ENCODE measurements at places on chromosomes 13 and 19. TPM values are rescaled to one million over a fixed set of nuclear protein-coding genes. Genes with fewer than 3 reads are reported as not detected.
A peak's percentile ranks its signal among the peaks of the same experiment; 100 is the strongest.

GRCh38 chr13:97212004-97212403, 10.1 kb upstream of the MBNL2 start:
- no peak for DNase-seq

- DNase-seq, result no peak
These were observed 1.7 kb upstream of the KLK13 start for GRCh38 chr19:51066393-51067186.

DNA sequence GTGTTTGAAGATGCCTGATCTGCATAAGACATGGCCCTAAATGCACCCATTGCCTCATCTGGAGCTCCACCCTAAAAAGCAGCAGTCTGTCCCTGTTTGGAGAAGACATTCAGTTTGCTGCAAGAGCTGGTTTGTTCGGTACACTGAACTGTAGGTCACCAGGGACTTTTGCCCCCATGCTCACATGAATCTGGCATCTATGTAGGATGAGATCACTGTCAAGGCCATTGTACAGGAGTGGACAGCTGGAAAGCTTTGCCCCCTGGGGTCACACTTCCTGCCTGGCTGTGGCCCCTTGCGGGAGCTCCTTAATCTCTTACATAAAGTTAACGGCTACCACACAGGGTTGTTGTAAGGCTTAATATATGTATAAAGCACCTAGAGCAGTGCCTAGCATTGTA, 73.0 kb downstream of the IPO5 start:
- DNase-seq, result no peak

DNA sequence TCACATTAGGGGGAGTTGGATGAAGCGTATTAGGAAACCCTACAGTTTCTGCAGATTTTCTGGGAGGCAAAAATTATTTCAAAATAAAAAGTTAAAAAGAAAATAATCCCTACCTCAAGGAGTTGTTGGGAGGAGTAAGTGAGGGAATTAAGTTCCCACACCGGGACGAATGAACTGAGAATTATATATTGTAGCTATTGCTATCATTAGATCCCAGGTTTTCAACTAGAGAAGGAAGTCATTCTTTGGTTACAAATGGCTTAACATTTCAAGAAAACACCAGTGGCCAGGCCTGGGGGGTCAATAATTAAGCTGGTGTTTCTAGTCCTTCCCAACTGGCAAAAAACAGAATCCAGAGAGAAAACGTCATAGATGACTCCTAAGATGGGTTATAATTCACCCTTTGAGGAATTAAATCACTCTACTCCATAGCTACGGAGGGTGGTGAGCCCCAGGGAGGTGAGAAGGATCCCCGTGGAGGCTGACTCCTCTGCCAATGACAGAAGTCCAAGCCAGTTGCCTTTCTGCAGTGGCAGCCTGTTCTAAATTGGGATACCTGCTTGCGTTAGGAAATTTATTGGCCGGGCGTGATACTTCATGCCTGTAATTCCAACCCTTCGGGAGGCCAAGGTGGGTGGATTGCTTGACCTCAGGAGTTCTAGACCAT, 1.2 kb upstream of the MYDGF start:
- DNase-seq, result no peak

DNA sequence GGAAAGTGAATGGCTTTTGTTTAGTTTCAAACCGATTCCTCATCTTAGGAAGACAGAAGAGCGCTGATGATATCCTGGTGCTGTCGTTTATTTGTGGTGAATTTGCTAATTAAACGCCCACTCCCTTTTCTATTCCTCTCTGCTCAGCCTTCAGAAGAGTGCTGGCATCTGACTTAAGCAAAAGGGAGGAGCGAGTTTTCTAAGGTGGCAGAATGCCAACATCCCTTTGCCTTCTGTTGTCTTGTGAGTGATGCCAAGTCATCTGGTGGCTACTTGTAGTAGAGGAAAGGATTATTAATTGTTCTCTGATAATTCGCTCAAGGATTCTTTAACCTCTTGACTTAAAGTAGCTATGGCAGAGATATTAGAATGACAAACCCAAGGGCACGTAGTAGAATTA, 68.1 kb downstream of the ERCC5 start:
- no peak for DNase-seq

DNA sequence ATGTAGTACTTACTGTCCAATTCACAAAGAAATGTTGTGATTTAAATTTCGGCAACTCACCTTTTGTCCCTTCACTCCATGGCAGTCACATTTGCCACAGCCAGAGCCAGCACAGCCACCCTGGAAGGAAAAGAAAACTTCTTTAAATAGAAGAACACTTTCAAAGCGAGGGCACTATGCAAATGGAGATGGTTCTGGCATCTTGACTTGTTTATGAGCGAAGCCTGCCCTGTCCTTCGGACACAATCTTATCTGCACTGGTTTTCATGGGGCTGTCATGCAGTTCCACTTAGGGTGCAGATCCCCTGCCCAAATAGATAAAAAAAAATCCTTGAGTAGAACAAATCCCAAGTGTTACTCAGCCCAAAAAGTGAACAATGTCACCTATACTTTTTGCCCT, 64.3 kb downstream of the COL4A1 start:
- DNase-seq, result no peak

DNA sequence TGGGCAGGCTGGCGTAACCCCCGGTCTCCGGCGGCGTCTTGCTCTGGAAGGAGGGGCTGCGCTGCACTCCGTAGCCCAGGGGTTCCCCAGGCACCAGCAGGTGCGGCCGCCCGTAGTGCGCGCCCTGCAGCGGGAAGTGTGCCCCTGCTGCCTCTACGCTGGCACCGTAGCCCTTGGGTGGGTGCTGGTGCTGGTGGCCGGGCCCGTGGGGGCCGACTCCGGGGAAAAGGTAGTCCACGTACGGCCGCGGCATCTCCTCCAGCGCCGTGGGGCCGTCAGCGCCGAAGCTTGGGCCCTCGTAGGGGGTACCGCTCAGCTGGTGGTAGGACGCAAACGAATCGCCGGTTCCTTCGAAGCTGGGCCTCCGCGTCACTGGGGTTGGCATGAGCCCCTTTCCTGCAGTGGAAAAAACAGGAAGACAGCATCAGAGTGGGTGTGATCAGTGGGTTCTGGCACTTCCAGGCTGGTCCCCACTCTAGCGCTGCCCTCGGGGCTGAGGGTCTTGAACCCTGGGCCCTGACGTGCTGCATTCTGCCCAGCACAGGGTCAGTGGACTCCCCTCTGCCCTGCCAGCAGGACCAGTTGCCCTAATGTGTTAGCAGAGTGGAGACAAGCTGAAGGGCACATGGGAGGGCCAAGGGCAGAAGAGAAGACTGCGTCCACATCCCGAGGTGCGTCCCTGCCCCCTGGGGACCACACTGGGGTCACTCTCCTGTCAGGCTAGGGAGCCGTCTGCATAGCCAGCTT, 72.3 kb downstream of the LATS2 start:
- DNase-seq, result no peak

- DNase-seq, result no peak
These were observed 2.2 kb upstream of the PLAUR start for GRCh38 chr19:43672061-43672679.

GRCh38 chr19:54684527-54684926, 21.7 kb downstream of the LILRB4 start:
- DNase-seq, result peak; percentile 87

DNA sequence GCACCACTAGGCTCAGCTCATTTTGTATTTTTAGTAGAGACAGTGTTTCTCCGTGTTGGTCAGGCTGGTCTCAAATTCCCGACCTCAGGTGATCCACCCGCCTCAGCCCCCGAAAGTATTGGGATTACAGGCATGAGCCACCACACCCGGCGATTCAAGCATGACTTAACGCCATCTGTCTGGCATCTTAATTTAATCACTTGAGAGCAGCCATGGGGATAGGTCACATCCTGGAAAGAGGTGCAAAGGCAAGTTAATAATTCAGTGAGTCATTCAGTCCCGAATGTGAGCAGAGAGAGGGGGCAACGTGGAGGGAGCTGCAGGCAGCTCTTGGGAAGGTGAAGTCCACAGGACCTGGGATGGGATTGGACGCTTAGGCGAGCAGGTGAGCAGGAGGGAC, 31.7 kb upstream of the USP29 start:
- DNase-seq, result no peak

- DNase-seq, result peak; percentile 87
These were observed 7.3 kb upstream of the HOOK2 start for GRCh38 chr19:12782424-12783290.

DNA sequence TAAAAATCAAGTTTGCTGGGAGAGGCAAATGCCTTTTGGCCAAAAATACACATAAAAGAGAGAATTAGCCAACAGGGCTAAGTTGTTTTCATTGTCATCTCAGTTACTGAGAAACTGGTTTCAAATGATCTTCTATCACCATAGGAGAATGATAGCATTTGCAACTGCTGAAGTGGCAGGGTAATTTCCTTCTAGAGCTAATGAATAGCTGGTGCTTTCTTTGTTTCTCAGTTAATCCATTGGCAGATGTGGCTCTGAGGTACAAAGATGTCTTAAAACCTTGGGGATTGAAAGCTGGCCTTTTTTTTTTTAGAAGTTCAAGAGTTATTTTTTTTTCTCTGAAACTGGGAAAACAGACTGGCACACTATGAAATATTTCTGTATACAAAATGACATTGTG, 332.7 kb upstream of the KLF12 start:
- DNase-seq, result no peak

DNA sequence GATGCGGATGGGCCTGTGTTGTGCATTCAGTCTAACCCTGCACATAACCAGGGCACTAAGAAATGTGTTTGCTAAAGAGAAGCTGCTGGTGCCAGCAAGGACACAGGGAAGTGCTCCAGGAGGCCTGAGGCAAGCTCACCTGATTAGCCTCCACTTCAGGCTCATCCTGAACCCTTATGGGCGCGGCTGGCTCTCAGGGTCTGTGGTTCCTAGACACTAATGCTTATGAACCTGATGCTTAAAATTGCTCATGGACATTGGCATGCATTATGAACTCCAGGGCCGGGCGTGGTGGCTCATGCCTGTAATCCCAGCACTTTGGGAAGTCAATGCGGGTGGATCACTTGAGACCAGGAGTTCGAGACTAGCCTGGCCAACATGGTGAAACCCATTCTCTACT, 34.3 kb downstream of the SERP2 start:
- no peak for DNase-seq

- peak; percentile 82 for DNase-seq
These were observed 39.6 kb downstream of the SHISA2 start for GRCh38 chr13:26011996-26012821.

DNA sequence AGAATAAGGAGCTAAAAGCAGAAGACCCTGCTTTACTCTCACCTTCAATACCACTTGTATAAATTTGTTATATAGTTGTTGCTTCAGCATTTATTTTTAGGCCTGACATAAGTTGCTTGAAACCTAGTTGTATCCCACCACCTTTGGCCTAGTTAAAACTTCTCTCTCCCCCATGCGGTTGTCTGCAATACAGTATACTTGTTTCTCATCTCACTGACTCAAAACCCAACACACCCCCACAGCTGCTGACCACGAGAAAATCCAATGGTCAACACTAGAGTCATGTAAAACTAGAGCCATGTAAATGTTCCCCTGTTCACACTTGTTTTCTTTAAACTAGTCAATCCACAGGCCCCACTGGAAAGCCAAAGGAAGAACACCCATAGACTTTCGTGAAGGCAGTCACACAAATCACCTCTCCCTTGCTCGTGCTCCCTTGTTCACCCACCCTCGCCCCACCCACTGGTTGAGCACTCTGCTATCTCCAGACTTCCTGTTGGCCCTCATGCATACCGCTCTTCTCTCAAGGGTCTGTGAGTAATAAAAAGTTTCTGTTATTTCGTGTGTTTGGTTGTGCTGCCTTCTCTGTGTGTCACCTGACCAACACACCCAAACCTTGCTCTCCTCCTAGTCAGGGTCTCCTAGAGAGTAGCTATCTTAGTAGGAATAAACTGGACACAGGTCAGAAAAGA, 12.9 kb upstream of the CCDC169 start:
- no peak for DNase-seq

DNA sequence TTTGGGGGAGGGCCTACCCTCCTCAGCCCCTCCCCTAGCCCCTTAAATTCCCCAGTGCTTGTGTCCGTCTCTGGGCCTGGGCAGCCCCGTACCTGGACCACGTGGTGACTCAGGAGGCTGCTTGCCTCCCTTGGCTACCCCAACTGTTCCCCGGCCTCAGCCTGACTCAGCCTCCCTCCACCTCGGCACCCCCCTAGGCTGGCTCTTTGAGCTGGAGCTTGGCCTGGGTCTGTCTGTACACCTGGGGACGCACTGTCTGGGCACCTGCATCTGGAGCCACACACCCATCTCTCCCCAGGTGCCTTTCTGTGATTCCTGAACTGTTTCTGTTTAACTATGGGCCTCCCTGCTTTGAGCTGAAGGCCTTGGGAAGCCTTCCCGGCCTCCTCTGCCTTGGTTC, 1.8 kb upstream of the KLK14 start:
- no peak for DNase-seq

- DNase-seq, result no peak
These were observed 173.8 kb downstream of the STK24 start for GRCh38 chr13:98403076-98403475.

DNA sequence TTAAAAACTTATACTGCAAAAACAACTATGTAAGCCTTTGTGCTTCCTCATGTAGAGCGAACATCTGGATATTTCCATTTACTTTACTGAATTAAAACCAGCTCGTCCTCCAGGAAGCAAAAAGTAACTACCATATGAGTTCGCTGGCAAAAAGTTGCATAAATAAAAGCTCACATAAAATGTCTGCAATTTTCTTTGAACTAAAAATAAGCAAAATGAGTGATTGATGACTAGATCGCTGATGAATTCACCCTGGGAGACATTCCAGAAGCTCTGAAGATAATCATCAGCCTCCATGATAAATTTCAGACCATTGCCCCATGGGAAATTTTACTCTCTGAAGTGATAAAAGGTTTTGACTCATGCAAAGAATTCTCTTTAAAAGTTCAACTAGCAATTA, 67.3 kb upstream of the SACS start:
- DNase-seq, result no peak

- DNase-seq, result no peak
These were observed 336.3 kb downstream of the UQCRFS1 start for GRCh38 chr19:28876609-28877123.

DNA sequence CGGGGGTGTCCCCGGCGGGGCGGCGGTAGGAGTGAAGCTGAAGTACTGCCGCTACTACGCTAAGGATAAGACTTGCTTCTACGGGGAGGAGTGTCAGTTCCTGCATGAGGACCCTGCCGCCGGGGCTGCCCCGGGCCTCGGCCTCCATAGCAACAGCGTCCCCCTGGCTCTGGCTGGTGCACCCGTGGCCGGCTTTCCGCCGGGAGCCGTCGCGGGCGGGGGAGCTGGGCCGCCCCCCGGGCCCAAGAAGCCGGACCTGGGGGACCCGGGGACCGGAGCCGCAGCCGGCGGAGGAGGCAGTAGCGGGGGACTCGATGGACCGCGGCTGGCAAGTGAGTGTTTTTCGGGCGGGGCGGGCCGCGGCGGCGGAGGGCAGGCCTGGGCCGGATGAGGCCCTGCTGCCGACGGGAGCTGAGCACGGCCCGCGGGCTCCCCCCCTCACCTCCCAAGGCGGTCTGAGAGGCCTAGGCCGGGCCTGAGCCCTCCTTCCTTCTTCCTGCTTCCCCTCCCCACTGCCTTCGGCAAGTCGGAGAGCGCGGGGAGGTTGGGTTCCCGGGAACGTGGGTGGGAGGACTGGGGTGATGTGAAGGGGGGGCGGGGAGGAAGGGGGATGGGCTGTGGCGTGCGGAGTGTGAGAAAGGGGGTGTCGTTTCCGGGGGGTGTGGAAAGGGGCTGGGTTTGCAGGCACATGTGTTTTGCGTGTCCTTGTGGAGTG, 568 bp downstream of the PAN3 start:
- DNase-seq, result peak; percentile 96

Gene SWSAP1
- polyA plus RNA-seq, result 6.2 TPM

Gene KISS1R
- polyA plus RNA-seq, result not detected

Gene SPC24
- polyA plus RNA-seq, result 0.65 TPM
